NCI-H446 (cell line): ENCODE measurements at places on chromosomes 5 and 9.

DNA sequence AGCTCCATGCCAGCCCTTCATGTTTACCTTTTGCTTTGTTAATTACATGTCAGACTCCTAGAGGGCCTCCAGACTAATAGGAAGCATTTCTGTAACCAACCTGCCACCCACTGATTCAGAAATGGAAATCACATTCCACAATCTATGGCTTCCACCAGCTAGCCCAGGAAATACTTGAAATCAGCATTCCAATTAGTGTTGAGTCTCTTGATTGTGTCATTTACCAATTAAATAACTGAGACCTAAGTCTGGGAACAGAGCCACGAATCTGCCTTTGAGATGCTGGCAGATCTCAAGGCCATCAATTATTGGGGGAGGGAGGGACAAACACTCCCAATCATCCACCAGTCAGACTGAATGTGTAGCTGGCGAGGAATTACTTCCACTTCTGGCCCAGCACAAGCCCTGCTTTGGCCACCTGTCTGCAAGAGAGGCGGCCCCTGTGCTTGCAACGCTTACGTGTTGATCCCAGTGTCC lies 27.4 kb upstream of the SAP30L start:
- peak; percentile 71 for DNase-seq

DNA sequence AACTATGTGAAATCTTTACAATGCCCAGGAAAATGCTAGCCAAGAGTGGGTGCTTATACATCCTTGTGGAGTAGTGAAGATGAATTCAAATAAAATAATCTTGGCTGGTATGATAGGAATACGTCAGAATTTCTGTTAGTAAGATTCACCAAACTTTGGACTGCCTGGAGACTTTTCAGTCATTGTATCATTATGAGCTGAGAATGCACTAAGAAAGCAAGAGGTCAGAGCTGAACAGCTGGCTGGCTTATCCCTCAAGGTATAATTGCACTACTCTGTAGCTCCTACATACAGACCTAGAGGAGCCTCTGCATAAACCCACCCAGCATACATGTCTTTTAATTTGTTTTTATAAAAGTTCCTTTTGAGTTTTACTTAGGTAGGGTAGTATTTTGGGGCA lies 568.5 kb upstream of the RIOK2 start:
- DNase-seq, result no peak

- no peak for DNase-seq
Observed at GRCh38 chr5:20514145-20514544, 526.1 kb upstream of the CDH18 start.

- peak; percentile 58 for DNase-seq
Observed at GRCh38 chr5:17302604-17303003, 85.2 kb downstream of the BASP1 start.

- no peak for DNase-seq
Observed at GRCh38 chr5:59704936-59705335, 188.6 kb downstream of the PDE4D start.
